ENCODE measurements at places on chromosomes 4 and X.

GRCh38 chr4:164856396-164856795, 20.6 kb upstream of the APELA start:
- no peak for DNase-seq

- no peak for DNase-seq
Observed at GRCh38 chr4:146435962-146436361, 85.8 kb downstream of the SLC10A7 start.

GRCh38 chrX:83593634-83594294, 85.7 kb downstream of the POU3F4 start:
- DNase-seq: no peak

- no peak for DNase-seq
Observed at GRCh38 chr4:39729557-39729956, 31.6 kb downstream of the UBE2K start.

DNA sequence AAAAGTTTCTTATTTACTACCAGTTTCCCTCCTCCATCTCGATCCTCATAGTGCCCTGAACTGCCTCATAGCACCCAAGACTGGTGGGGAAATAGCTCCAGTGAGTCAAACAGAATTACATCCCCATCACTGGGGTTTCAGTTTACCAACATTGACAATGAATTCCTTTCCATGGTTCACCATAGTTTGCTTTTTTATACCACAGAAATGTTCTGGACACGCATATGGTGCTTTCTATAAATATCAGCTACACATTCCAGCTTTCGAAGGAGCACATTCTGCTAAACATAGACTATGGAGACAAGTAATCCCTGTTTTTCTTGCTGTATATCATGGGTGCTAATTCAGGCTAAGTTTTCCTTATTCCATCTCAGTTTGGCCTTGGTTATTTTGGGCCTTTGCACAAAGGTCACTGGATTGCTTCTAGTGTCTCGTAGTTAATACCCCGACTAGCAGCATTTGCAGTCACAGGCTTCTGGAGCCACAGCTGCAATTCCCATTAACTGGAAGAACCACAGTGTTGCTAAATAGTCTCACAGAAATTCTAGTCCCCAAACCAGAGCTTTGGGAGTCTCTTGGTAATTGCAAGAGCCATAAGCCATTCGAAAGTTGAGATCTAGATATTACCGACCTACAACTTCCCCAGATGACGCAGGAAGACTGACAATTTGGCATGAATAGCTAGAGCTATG, 53.4 kb upstream of the TRPC3 start:
- DNase-seq: no peak

- no peak for DNase-seq
Observed at GRCh38 chr4:1260418-1261106, 11.6 kb upstream of the CTBP1 start.

GRCh38 chrX:118062048-118062789, 54.4 kb downstream of the KLHL13 start:
- peak; percentile 21 for DNase-seq

GRCh38 chr4:25560605-25561004, 95.0 kb upstream of the SLC34A2 start:
- no peak for DNase-seq

GRCh38 chr4:26257850-26258249, 63.0 kb upstream of the RBPJ start:
- no peak for DNase-seq

DNA sequence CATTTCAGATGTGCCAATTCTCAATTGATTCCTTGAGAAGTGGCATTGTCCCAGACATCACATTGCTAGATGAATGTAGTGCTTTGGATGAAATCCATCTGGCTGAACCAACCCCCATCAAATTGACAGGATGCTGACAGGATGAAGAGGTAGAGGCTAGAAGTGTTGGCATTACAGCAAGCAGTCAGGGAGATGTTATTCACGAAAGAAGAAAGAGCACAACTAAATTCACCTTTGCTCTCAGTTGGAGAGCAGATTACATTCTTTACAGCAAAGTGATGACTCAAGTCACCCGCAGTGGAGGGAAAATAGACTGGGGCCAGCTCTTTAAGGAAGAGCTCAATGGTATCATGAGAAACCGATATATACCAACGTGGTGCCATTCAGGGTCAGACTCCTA, 259.6 kb downstream of the C4orf33 start:
- no peak for DNase-seq

- no peak for DNase-seq
Observed at GRCh38 chrX:114650351-114650750, 66.5 kb downstream of the HTR2C start.

DNA sequence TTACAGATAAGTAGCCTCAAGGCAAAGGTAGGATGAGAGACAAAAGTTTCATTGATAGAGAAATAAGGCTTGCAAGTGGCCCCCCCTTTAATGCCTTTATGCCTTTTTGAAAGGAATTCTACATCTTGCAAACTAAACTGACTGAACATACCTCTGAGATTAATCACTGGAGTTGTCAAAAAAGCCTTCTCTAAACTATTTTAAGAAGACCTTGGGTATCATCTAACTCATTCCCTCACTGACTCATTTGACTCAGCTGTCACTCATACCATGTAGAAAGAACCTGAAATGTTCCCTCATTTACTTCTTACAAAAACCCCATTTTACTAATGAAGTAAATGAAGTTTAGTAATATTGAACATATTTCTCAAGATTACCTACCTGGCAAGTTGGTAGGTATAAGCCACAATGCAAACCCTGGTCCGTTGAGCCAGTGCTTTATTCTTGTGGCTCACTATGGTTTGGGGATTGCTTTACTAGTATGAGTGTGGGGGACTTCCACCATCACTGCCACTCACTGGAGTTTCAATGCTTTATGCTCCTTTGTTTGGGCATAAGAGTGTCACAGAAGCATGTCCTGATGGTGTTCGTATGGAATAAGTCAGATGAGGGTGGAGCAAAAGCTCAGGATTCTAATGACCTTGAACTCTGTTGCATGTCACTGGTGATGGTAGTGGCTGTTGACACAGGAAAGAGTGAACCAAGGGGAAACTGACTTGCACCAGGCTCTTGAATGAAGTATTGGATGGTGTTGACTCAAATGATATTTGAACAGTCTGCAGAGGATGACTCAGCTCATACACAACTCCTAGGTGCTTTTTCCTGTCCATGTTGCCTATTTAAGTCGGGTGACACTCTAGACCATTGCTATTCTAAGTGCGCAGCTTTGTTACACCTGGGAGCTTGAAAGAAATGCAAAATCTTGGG, 305.5 kb upstream of the EMCN start:
- no peak for DNase-seq

DNA sequence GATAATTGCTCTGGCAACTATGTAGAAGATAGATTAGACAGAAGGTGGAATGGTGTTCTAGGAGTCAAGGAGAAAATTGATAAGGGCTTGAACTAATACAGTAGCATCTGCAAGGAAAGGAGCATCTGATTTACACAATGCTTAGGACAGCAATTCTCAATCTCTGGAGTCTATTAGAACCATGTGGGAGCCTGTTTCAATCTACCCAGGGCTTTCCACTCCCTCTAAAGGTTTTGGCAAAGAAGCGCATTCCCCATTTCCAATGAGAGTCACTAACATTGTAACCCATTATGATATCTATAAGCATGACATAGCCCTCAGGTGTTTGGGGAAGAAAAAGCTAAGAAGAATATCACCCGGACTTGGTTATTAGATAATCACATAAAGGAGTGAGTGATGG, 168.2 kb downstream of the COL25A1 start:
- DNase-seq: no peak

DNA sequence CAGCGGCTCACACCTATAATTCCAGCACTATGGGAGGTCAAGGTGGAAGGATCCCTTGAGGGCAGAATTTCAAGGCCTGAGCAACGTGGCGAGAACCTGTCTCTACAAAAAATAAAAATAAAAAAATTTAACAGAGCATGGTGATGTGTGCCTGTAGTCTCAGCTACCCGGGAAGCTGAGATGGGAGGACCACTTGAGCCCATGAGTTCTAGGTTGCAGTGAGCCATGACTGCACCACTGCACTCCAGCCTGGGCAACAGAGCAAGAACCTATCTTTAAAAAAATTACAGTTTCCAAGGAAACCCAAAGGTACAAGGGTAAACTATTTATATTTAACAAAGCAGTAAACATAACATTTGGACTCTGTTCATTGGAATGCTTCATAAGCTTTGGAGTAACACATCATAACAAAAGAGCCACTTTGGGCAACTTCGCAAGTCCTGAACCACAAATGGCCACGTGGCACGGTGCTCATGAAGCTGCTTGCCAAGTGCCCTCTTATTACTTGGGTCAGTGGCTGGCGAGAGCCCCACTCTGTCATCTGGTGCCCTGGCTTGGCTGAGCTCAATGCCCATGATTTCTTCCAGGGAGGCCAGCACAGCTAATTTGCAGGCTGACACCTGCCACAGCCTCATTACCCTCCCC, 165.6 kb downstream of the SH3KBP1 start:
- no peak for DNase-seq

DNA sequence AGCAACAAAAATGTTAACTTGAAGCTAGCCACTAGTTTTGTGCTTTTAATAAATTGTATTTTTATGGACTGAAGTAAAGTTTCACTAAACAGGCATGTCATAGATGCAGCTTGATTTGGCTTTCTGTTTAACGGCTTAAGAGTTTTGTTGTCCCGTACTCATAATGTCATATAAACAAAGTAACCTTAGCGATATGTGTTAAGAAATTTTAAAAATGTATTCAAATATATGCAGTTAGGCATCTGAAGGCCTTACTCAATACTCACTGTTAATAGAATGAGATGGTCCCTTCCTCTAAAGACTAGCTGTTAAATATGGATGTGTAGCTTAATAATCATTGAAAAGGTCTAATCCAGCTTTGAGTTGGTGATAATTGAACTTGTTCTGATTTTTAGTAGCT, 1.0 kb upstream of the SCLT1 start:
- DNase-seq: peak; percentile 44

DNA sequence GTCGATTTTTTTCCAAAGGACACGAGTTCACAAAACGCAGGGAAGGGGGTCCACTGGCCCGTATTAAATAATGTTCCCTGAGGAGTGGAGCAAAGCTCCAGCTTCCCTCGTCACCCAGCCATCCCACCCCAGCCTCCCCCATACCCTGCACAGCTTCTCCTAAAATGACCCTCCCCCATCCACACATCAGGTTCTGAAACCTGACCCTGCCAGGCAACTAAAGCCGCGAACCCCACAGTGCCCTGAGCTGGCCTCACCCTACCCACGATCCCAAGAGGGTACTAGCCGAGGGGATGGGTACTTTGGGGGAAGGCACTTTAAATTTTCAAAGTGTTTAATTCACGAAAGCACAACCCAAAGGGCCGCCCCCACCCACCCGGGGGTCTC, 634 bp downstream of the APOO start:
- no peak for DNase-seq

DNA sequence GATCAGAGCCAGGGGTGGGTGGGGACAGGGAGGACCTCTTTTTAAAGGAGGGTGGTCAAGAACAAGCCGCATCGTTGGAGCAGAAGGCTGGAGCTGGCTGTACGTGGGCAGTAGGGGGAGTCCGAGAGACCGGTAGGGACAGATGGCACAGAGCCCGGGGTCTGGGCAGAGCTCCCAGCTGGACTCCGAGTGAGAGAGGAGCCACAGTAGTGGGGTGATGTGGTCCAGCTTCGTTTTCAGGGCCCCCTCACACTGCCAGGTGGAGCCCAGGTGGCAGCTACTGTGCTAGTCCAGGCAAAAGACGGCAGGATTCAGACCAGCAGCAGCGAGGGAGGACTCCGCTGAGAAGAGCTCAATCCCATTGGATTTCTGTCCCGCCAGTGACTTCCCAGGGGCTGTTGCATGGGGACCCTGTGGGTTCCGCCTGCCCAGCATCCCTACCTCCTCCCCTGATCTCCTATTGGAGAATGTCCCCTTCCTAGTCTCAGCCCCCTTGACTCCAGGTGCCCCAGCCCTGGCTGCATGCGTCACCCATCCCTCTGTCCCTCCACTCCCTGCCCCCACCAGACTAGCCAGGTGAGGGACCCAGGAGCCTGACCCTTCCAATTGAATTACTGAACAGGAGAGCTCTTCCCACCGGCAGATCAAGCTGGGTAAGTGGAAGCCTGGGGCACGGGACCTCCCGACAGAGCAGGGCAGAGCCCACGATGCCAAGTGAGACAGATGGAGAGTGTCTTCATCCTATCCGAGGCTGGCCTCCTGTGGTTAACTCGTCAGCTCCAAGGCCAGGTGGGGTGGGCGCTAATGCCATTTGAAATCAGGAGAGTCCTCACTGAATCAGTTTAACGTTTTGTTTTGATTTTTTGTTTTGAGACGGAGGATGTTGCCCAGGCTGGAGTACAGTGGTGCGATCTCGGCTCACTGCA, 2.9 kb downstream of the ARHGAP4 start:
- DNase-seq: no peak

GRCh38 chrX:5958523-5958922, 270.1 kb downstream of the NLGN4X start:
- no peak for DNase-seq

- no peak for DNase-seq
Observed at GRCh38 chr4:13694256-13694655, 66.7 kb upstream of the BOD1L1 start.

DNA sequence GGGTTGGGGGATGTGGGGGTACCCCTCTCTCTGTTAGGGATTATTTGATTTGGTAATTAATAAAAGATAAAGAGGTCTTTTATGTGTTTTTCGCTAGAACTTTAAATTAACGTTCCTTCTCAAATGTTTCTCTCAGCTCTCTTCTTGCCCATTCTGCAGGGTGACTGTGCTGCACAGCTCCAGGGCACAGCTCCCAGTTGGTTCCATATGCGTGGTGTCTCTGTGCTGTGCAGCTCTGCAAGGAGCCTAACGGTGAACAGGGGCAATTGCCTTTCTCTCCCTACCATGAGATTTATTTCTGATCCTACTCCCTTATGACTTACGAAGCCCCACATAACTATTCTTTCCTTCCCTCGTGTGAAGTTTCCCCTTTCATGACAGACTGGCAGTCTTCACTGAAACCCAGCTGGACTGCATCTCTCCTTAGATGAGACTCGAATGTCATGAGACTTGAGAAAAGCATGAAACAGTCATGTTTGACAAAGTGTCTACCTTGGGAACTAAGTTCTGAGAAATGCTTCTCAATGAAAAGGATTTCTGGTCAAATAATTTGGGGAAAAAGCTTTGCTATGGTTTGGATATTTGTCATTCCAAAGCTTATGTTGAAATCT, 50.2 kb upstream of the SPRY1 start:
- no peak for DNase-seq

GRCh38 chr4:99156992-99157391, 12.9 kb upstream of the ADH4 start:
- no peak for DNase-seq

DNA sequence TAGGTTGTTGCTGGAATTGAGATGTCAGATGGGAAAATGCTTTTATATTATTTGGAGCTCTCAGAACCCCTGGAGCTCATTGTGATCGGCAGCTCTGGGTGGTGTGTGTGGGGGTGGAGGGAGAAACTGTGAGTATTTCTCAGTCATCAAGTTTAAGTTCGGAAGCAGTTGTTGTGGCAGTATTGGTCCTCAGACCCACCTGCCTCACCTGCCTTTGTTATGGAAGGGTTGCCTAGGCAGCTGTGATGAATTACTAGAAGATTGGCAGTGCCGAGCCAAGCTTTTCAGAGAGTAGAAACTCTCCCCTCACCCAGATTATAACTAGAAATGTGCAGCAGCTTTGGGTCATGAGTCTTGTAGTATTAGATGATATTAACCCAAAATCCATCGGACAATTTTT, 9.5 kb downstream of the IGSF1 start:
- no peak for DNase-seq

- no peak for DNase-seq
Observed at GRCh38 chrX:107715331-107716117, 60.1 kb downstream of the TSC22D3 start.

GRCh38 chr4:184384056-184384809, 90.1 kb downstream of the IRF2 start:
- DNase-seq: peak; percentile 92
